ENCODE measurements at places on chromosomes 3 and 15.

DNA sequence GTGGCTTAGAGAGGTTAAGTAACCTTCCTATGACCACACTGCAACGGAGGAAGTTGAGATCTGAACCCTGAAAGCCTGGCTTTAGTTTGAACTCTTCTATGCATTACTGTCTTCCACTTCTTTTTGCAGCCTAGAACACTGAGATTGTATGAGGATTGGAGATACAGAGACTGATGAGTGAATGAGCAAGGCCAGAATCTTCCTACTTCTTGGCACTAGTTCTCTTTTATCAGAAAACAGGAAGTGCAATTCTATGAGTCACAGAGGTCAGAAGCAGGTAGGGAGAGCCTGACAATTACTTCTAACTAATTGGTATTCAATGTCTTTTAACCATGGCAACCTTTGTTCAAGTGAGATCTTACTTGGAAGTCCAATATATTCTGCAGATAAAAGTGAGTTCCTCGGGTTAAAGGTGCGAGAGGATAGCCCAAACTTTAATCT, 219.0 kb downstream of the SHQ1 start:
- DNase-seq: no peak

GRCh38 chr3:42164656-42165055, 73.5 kb downstream of the TRAK1 start:
- no peak for DNase-seq

DNA sequence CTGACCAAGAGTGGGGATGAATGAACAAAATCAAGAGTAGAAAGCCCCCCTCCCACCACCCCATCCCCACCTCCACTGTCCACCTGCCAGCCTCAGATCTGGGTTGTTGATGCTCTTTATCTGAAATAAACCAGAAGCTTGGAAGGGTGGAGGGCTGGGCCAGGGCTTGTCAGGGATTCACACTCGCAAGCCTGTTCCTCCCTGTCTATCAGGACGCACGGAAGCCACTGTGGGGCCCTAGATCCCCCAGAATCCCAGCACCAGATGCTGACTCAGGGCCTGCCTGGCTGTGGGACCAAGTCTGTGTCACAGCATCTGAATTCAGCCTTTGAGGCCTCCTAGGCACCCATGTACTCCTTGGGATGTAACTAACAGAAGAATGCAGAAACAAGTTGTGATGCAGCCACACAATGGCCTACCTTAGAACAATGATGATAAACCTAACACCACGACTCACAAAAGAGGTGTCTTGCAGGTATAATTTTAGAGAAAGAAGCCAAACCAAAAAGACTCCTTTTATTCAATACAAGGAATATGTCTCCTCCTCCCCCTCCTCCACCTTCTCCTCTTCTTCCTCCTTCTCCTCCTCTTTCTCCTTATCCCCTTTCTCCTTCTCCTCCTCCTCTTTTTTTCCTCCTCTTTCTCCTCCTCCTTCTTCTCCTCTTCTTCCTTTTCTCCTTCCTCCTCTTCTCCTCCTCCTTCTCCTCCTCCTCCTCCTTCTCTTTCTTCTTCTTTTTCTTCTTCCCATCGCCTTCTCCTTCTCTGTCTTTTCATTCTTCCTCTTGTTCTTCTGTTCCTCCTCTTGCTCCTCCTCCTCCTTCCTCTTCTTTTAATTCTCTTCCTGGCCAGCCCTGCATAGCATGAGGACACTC, 234.7 kb downstream of the PLCL2 start:
- no peak for DNase-seq

DNA sequence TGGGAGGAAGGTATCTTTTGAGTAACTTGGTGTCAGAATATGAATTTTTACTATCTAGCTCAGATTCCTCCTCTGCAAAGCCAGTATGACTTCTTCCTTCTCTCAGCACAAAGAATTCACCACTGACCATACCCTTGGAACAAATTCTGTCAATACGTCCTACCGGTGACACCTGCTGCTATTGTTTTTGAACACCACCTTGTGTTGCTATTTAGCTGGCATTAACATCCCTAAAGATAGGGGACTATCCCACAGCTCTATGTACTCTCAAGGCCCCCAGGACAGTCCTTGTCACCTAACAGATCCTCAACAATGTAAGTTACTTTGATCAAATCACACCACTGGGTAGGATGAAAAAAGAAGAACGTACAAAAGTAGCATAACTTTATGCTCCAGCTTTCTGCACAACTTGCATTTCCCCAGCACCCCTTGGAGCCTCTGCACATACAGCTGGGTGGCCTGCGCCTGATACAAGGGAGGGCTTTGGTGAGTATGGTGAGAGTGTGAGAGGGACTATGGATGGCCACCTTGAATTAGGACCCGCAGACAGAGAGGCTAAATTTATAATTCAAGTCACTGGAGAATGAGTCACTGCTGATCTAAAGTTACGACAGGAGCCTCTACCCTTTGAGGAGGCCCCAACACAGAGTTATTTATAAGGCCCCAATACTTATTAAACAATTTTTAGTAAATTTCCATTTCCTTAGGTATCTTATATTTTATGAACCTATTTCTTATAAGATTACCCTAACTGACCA, 2.3 kb upstream of the COLQ start:
- DNase-seq: peak; percentile 54

GRCh38 chr3:149342413-149343380, 9.3 kb upstream of the TM4SF18 start:
- DNase-seq: peak; percentile 84

- DNase-seq: no peak
Observed at GRCh38 chr3:142857056-142857455, 31.8 kb downstream of the PCOLCE2 start.

GRCh38 chr15:36221992-36222391, 357.4 kb upstream of the CDIN1 start:
- DNase-seq: no peak

- no peak for DNase-seq
Observed at GRCh38 chr3:123637131-123637530, 52.3 kb upstream of the HACD2 start.

DNA sequence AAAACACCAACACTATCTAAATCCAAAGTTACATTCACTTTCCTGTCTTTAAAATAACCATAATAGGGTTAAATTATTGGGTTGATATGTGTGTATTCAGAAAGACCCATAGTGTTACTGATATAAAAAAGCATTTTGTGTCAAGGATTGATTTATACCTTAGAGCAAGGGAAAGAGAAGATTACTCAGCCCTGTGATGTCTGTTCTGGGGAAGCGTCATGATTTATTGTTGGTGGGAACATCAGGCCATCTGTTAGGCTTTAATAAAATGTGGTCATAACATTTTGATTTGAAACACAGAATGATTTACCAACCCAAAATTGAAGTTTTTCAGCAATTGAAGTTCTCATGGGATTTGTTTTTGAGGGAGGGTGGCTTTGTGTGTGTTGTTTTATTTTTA, 33.2 kb downstream of the SIDT1 start:
- DNase-seq: no peak

DNA sequence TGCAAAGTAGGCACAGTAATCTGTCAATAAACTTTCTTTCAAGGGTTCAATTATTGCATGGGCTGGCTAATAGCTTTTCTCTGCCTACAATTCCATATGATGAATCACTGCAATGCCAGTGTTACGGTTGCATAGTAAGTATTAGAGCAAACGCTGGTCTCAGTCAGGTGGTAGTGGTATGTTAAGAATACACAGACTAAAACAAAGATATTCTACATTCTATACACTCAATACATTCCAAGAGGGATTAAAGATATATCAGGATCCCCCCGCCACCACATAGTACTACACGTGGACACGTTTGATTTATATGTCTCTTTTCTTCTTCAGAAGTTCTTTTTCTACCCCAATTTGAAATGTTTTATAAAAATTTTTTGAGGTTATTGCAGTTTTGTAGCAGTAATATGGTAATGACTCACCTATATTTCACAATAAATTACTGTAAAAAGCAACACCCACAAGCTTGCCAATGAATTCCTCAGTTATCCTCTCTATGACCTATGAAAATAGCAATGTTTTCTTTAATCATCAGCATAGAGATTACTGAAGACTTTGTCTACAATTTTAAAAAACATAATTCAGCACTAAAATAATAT, 68.2 kb downstream of the CD200R1L start:
- DNase-seq: peak; percentile 50

- DNase-seq: no peak
Observed at GRCh38 chr3:58034738-58035523, 26.7 kb downstream of the FLNB start.

- DNase-seq: no peak
Observed at GRCh38 chr3:17301271-17301670, 416.5 kb downstream of the PLCL2 start.

DNA sequence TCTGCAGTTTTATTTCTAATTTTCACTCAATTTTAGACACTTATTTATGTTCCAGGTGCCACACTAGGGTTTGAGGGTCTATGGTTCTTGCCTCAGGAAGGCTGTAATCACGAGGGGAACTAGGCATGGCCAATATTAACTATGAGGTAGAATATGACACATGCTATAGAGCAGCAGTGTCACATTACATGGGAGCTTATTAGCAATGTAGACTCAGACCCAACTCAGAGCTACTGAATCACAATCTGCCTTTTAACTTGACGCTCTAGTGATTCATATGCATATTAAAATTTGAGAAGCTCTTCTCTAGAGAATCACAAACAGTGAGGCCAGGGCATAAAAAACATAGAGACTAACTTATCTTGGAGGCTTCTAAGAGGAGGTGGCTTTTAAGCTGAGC, 32.8 kb upstream of the MRPL3 start:
- peak; percentile 62 for DNase-seq

GRCh38 chr3:76267851-76268380, 482.6 kb upstream of the ZNF717 start:
- no peak for DNase-seq
